ENCODE measurements at places on chromosomes 1 and 21. TPM values are rescaled to one million over a fixed set of nuclear protein-coding genes. Genes with fewer than 3 reads are reported as not detected.

DNA sequence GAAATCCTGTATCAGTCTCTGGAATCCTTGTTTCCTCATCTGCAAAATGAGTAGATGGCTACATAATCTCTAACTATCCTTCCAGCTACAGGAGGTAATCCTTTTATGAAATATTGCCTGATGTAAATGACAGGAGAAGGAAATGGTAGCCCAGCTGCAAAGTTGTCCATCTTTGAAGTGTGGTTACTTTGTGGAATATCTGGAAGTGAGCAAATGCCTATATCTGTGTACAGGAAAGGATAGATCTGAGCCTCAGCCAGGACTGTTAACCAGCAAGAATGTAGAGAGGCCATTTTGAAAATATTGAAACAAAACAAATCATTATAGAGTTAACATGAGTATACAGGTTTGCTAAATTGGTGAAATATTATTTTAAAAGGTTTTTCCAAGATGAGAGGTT, 74.8 kb upstream of the BMP8A start:
- DNase-seq = no peak

DNA sequence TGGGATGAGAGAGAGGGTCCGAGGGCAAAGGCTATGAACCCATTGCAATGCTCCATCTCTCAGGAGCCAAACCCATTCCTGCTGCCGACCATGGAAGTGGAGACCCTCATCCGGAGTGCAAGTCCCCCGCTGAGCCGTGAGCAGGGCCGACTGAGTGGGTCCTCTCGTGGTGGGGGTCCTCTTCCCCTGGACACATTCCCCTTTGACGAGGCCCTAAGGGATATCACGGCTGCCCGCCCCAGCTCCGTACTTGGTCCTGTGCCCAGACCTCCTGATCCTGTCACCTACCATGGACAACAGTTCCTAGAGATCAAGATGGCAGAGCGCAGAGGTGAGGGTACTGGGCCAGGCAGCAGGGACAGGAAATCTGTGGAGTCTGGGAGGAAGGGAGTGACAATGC, 11.0 kb downstream of the HYI start:
- DNase-seq = no peak

CD2 gene
- 0.08 TPM for polyA plus RNA-seq

DNA sequence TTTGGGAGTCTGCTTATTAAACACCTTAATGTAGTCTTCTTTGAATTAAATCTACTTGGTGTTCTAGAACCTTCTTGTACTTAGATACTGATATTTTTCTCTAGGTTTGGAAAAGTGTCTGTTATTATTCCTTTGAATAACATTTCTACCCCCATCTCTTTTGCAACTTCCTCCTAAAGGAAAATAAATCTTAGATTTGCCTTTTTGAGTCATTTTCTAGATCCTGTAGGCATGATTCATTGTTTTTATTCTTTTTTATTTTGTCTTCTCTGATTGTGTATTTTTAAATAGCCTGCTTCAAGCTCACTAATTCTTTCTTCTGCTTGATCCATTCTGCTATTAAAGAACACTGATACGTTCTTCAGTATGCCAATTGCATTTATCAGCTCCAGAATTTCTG, 155.9 kb upstream of the NEGR1 start:
- DNase-seq = no peak

- DNase-seq = no peak
Observed at GRCh38 chr1:150121236-150121862, 28.4 kb upstream of the PLEKHO1 start.

DNA sequence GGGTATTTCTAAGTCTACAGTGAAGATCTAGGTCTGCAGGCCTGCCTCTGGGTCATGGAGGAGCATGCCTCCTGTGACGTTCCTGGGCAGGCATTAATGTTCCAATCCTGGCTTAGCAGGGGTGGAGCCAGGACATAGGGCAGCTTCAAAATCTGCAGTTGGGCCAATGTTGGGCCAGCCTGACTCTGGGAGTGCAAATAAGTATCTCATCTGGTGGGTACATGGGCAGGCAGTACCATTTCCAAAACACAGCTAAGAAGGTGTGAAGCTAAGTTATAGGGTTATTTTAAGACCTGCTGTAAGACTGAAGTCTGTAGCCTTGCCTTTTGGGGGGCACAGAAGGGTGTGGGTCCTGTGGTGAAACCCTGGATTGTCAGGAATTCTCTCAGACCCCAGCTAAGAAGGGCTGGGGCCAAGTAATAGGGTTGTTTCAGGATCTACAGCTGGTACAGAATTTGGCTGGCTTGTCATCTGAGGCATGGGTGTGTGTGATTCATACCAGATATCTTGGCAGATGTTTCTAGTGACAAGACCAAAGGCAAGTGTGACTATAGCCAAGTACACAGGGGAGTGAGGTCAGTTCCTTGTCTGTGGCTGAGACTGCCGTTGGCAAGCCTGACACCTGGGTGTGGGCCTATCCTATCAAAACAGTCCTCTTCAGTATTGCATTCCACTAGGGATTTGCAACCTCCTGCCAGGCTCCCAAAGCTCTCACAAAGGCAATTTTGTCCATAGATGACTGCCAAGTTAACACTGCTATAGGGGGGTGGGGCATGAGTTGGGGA, 468.7 kb upstream of the B3GALT2 start:
- no peak for DNase-seq

FAM3B gene
- 45.3 TPM for polyA plus RNA-seq

DNA sequence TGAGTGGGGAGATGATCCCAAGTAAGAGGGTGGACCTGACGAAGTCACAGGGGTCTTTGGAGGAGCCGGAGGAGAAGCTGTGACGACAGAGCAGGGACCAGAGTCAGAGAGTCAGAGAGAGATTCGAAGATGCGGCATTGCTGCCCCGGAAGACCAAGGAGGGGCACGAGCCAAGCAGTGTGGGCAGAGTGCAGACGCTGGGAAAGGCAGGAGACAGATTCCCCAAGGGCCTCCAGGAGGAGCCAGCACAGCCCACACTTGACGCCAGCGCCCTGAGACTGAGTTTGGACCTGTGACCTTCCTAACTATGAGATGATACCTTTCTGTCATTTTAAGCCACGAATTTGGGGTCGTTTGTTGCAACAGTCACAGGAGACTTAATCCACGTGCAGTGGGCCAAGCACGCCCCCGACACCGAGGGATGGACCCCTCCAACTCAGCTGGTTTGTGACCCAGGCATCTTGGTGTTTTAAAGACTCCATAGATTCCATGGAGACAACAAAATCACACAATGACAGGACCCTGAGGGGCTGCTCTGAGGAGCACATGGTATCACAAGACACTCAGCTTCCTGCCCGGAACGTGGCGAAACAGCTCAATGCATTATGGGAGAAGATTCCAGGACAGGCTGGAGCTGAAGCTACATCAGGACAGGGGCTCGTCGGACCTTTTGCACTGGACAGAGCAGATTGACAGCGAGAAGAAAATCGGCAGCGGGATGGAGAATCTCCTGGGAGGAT, 11.0 kb upstream of the TFF1 start:
- DNase-seq = no peak

GRCh38 chr1:7669559-7670311, 101.4 kb upstream of the VAMP3 start:
- DNase-seq = peak; percentile 79

DNA sequence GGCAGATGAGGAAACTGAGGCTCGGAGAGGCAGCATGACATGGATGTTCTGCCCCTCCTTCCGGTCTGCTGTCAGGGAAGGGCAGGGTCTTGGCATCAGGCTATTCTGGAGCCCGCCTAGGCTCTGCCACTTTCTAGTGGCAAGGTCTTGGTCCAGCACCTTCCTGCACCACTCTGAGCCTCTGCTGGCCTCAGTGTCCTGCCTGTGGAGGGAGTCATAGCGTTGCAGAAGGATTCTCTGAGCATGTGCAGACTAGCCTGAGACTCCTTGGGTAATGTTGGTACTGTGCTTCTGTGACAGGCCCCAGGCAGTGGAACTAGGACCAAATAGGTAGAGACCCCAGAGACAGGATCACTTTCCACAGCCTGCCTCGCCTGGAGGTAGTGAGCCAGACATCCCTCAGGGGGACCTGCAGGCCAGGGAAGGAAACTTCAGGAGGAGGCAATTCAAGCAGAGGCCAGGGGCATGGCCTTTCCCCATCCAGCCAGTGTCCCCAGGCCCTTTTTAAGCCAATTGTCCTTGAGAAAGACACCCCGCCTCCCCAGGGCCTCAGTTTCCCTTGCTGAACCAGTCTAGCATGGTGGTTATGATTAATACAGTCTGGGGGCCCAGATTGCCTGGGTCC, 10.6 kb downstream of the EDN2 start:
- no peak for DNase-seq

DYNLT4 gene
- 2.2 TPM for polyA plus RNA-seq

Measured in hepatocyte (in vitro differentiated cells).